ENCODE measurements at places on chromosomes 1 and 21. TPM values are rescaled to one million over a fixed set of nuclear protein-coding genes. Genes with fewer than 3 reads are reported as not detected.

CD247 gene
- not detected for total RNA-seq

SPATA21 gene
- not detected for total RNA-seq

LRRC71 gene
- not detected for total RNA-seq

TSPAN2 gene
- 2.3 TPM for total RNA-seq

S100A8 gene
- total RNA-seq: not detected

RHOU gene
- total RNA-seq: 10.1 TPM

FCN3 gene
- not detected for total RNA-seq

TAF5L gene
- total RNA-seq: 12.8 TPM

PERM1 gene
- not detected for total RNA-seq

YOD1 gene
- 4.2 TPM for total RNA-seq

ADORA3 gene
- not detected for total RNA-seq

TMEM82 gene
- not detected for total RNA-seq

SLC1A7 gene
- not detected for total RNA-seq

ZFP69B gene
- 4.5 TPM for total RNA-seq

RYR2 gene
- total RNA-seq: 0.08 TPM

ABCB10 gene
- 11.8 TPM for total RNA-seq

KRTAP10-10 gene
- not detected for total RNA-seq

TMPRSS3 gene
- total RNA-seq: not detected

AMY2A gene
- total RNA-seq: not detected

PRDM16 gene
- 0.65 TPM for total RNA-seq

RAB7B gene
- 1.8 TPM for total RNA-seq

MPL gene
- total RNA-seq: not detected

IFNAR1 gene
- total RNA-seq: 20.9 TPM

NOTCH2NLA gene
- total RNA-seq: 9.7 TPM

OLIG1 gene
- total RNA-seq: not detected
